ENCODE measurements at places on chromosomes 2 and 18. TPM values are rescaled to one million over a fixed set of nuclear protein-coding genes. Genes with fewer than 3 reads are reported as not detected.

Gene WDR54
- not detected for total RNA-seq

Gene INHBB
- total RNA-seq, result 1.1 TPM

Gene EFHD1
- 1.6 TPM for total RNA-seq

Gene ZNF385B
- total RNA-seq, result 1.2 TPM

Gene IL36A
- not detected for total RNA-seq

Gene NT5C1B
- not detected for total RNA-seq

Gene SERPINB13
- total RNA-seq, result not detected

Gene HNMT
- 45.0 TPM for total RNA-seq

Gene RUFY4
- total RNA-seq, result not detected

Gene IL37
- total RNA-seq, result not detected

Gene PSMA8
- total RNA-seq, result not detected

Gene AGXT
- total RNA-seq, result not detected

Measured in transverse colon (tissue), 4 donors.